ENCODE measurements at places on chromosomes 5 and 9. TPM values are rescaled to one million over a fixed set of nuclear protein-coding genes. Genes with fewer than 3 reads are reported as not detected.

DNA sequence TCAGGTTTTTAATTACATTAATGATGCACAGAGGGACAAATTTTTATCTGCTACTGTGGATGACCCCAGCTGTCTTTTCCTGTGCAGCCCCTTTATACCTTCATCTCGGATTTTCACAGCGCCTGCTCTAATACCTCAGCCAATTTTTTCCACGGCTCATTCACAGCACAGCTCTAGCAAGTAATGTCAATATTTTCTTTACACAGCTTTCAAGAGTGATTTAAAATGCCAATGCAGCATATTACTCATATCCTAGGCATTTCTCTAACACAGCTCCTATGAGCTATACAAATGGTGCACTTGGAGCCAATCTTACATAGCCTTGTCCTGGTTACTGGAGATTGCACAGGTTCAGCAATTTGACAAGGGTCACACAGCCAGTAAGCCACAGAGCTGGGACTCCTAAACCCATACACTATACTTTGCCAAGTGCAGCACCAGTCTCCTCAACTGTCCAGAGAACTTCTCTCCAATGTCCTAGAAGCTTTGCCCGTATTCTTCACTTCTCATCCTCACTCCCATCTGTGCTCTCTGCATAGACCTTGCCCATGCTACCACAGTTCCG is 661.8 kb downstream of the DTWD2 start:
- peak; percentile 5 for DNase-seq

Gene TUSC1
- total RNA-seq, result 3.2 TPM

Gene BTNL3
- total RNA-seq, result not detected

DNA sequence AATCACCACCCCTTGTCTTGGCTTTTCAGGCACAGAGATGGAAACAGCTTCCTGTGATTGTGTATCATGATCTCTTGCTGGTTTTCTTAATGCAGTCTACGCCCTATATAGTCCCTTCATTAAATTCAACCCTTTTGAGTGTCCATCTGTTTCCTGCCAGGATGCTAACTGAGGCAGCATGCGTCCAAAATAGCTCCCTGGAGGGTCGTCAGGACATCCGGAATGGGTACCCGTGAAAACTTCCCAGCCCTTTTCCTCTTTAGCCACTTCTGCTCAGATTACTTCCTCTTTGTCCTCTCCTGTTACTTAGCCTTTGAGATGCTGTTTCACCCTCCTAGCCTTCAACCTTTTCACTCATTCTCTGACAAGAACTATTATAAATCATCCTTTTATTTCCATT is 79.8 kb upstream of the KLF9 start:
- no peak for DNase-seq

GRCh38 chr5:133944263-133945185 is 23.9 kb downstream of the C5orf15 start:
- DNase-seq, result peak; percentile 48

Gene IFNB1
- 0.81 TPM for total RNA-seq

- DNase-seq, result peak; percentile 85
Observed at GRCh38 chr5:150502106-150502505, 5.8 kb upstream of the NDST1 start.

Gene STPG3
- total RNA-seq, result not detected

GRCh38 chr5:141517880-141518617 is 29.2 kb downstream of the PCDHGC5 start:
- DNase-seq, result peak; percentile 55

All from MG63 (cell line).